PC-9 (cell line): ENCODE measurements at places on chromosomes 7 and 10.

DNA sequence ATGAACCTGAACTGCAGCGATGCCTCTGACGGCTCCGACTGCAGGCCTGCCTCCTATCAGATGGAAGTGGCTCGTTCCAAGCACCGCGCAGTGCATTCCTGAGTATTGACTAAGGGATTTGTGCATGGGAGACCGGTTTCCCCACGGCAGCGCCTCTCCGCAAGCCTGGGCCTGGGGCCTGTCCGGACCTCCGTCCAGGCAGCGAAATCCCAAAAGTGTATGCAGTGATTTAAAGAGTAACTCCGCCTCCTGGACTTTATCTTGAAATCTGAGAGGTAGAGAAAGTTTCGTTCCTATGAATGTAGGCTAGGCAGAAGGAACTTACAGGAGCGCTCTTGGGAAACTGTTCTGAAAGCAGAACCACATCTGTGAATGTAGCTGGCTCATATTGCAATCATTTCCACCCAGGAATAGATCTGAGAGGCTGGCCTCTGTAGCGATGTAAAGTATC lies 106.2 kb upstream of the CELF2 start:
- peak; percentile 87 for DNase-seq

DNA sequence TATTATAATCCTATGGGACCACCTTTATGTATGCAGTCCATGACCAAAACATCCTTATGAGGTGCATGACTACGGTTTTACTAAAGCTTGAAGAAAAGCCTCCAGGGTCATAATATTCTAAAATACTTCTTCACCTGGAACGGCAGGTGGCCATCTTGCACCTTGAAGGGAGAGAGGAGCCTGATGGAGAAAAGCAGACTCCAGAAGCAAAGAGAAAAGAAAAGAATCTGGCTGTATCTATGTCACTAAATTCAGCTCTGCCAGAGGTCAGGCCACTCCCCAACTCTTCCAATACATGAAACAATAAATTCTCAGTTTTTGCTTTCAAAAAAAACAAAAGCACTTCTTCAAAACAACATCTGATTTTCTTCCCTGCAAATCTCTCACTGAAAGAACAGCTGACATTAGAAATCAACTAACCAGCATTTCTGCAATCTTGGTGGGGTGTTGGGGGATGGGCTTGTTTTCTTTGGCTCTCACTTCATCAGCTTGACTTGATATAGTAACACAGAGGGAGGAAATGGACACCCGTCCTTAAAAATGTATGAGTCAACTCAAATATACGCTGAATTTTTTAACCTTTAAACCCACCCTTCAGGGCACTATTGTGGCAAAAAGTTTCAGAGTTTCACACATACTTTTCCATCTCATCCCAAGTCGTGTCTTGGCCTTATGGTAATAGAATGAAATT lies 21.7 kb downstream of the HIBADH start:
- DNase-seq = peak; percentile 87

DNA sequence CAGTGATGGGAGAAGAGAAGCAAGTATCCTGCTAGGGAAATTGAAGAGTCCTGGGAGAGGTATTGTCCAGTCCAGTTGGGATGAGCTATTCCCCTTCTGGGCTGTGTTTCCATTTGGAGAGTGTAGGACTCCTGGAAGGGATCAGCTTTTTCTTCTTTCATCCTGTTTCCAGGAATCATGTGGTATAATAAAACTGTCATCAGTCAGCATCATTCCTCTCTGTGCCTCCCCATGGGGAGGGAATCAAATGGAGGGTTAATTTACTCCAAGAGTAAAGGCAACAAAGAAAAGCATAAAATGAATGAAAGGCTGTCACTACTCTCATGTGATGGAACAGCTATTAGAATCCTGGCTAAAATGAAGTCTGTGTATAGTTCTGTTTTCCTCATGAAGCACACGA lies 429.9 kb downstream of the SORCS3 start:
- no peak for DNase-seq

- no peak for DNase-seq
Observed at GRCh38 chr7:110461621-110462020, 629.3 kb upstream of the LRRN3 start.

DNA sequence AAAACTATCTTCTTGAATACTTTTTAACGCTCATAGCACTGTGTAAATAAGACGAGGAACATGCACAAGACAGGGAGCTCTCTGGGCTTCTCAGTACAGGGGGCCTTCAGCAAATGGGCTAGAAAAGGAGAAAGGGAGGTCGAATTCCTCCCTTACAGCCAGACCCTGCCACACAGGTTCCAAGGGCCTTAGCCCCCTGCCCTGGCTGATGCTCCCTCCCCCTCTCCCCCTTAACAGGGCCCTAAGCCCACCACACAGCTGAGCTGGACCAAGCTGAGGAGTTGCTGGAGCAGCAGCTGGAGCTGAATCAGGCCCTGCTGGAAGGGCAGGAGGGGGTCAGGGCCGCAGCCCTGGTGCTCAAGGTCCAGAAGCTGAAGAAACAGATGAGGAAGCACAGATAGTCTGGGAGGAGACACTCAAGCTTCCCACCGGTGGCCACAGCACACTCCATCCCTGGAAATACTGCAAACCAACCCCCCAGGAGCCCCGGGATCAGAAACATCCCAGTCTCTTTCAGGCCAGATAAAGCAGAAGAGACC lies 153.9 kb downstream of the SNX13 start:
- DNase-seq = no peak

DNA sequence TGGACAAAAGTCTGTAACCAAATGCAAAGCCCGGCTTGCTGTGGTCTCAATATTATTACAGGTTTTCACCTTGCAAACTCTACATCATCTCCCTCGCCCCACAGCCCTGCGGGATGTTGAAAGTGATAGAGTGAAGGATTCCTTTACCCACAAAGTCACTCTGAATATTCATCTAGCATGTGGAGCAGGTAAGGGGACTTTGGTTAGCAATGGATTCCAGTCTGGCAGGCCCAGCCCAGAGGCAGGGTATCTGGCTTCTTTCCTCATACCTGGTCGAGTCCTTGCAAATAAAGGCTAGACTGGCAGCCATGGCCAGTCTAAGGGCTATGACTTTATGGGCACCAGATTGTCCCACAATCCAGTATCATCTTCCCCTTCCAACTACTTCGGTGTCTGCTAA lies 3.2 kb downstream of the TAS2R40 start:
- no peak for DNase-seq

DNA sequence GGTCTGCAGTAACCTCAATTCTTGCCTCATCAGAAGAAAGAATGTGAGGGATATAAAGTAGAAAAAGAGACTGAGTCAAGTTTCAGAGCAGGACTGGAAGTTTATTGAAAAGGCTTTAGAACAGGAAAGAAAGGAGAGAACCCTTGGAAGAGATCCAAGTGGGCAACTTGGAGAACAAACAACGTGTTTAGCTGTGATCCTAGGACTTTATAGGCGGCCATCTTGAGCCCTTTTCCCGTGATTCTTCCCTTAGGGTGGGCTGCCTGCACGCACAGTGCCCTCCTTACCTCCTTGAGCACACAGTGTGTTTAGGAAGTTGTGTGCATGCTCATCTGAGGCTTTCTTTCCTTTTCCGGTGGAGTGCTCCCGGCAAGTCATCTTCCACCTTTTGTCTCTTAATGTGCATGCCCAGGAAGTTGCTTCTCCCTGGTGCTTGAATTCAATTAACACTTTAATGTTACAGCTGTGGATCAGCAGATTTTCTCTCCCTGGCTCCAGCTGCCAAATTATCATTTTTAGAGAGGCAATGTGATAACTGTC lies 59.8 kb downstream of the ENTPD1 start:
- DNase-seq = no peak
